Activated CD4-positive, alpha-beta memory T cell treated with anti-CD3 and anti-CD28 coated beads, Interleukin-2, amount 10 ng/mL, durations not matched to agents 7 days and 5 days (primary cell): ENCODE measurements at places on chromosomes 7 and 10. TPM values are rescaled to one million over a fixed set of nuclear protein-coding genes. Genes with fewer than 3 reads are reported as not detected.

Gene HOGA1
- not detected for total RNA-seq

Gene CAMK1D
- 16.7 TPM for total RNA-seq

Gene PON1
- not detected for total RNA-seq

Gene AKR1C4
- total RNA-seq: not detected

Gene PPP1R3C
- not detected for total RNA-seq

Gene PRKCQ
- total RNA-seq: 70.6 TPM

Gene ZNF365
- 0.23 TPM for total RNA-seq

Gene STEAP1
- total RNA-seq: 0.53 TPM

Gene SPDYE5
- not detected for total RNA-seq

Gene CRTAC1
- total RNA-seq: not detected

Gene ZNF25
- total RNA-seq: 7.0 TPM

Gene KIAA1549
- total RNA-seq: 0.40 TPM

Gene LRRD1
- total RNA-seq: not detected

Gene DPYSL4
- 6.7 TPM for total RNA-seq

Gene FEZF1
- total RNA-seq: not detected

Gene HTR5A
- not detected for total RNA-seq

Gene MALRD1
- total RNA-seq: not detected

Gene ABCC2
- 0.95 TPM for total RNA-seq

Gene HNRNPF
- 494 TPM for total RNA-seq

Gene LLCFC1
- not detected for total RNA-seq

Gene RPEL1
- 0.13 TPM for total RNA-seq

Gene EPO
- not detected for total RNA-seq

Gene MNX1
- total RNA-seq: not detected

Gene NPSR1
- total RNA-seq: not detected

Gene SCART1
- total RNA-seq: 15.3 TPM

Gene IMMP2L
- 7.6 TPM for total RNA-seq

Gene EPHA1
- 1.2 TPM for total RNA-seq

Gene CD36
- total RNA-seq: not detected

Gene SEMA3C
- not detected for total RNA-seq

Gene TACC2
- not detected for total RNA-seq

Gene ANKRD22
- 0.15 TPM for total RNA-seq

Gene FAM237B
- not detected for total RNA-seq

Gene AOAH
- total RNA-seq: 15.4 TPM

Gene LRMDA
- not detected for total RNA-seq

Gene AKR1C1
- total RNA-seq: 0.85 TPM
